GM12878 (cell line): ENCODE measurements at places on chromosomes 12 and 14. TPM values are rescaled to one million over a fixed set of nuclear protein-coding genes. Genes with fewer than 3 reads are reported as not detected.

Gene RAP1B
- total RNA-seq: 105 and 115 TPM in 2 replicates

Gene LGMN
- total RNA-seq: 3.3 and 3.5 TPM in 2 replicates

Gene GOLGA3
- 36.3 and 42.7 TPM in 2 replicates for total RNA-seq

Gene ANKRD33
- total RNA-seq: not detected in 2 replicates

Gene CLEC4D
- total RNA-seq: not detected in 2 replicates

Gene NRXN3
- total RNA-seq: 2.7 and 3.3 TPM in 2 replicates

Gene SRRM4
- total RNA-seq: not detected in 2 replicates

Gene C12orf56
- total RNA-seq: not detected in 2 replicates

Gene PCED1B
- total RNA-seq: 8.5 and 8.8 TPM in 2 replicates

Gene MBD6
- total RNA-seq: 41.5 and 52.7 TPM in 2 replicates

Gene DBX2
- total RNA-seq: not detected in 2 replicates

Gene MTHFD1
- 237 and 261 TPM in 2 replicates for total RNA-seq

Gene FAM186B
- 0.48 and 0.69 TPM in 2 replicates for total RNA-seq

Gene ACVRL1
- 0.29 TPM in 1 of 2 replicates, not detected in the other for total RNA-seq

Gene FGF6
- not detected in 2 replicates for total RNA-seq

Gene TMPRSS12
- not detected in 2 replicates for total RNA-seq

Gene LLPH
- total RNA-seq: 26.5 and 29.3 TPM in 2 replicates

Gene DHRS7
- 58.8 and 60.7 TPM in 2 replicates for total RNA-seq

Gene FOXA1
- total RNA-seq: 0.18 and 0.61 TPM in 2 replicates

Gene FAM90A1
- total RNA-seq: 0.62 and 0.66 TPM in 2 replicates

Gene STAC3
- total RNA-seq: 5.5 and 5.7 TPM in 2 replicates

Gene KRT5
- total RNA-seq: not detected in 2 replicates

Gene RDH12
- total RNA-seq: not detected in 2 replicates

Gene GPR137C
- total RNA-seq: 0.24 and 0.72 TPM in 2 replicates

Gene PZP
- total RNA-seq: not detected in 2 replicates

Gene ADSS1
- total RNA-seq: 0.28 TPM in 1 of 2 replicates, not detected in the other

Gene ALKBH2
- 26.4 and 28.9 TPM in 2 replicates for total RNA-seq

Gene SYCP3
- total RNA-seq: 0.05 and 0.28 TPM in 2 replicates

Gene PTGDR
- not detected in 2 replicates for total RNA-seq

Gene RIMBP2
- total RNA-seq: 0.41 and 0.43 TPM in 2 replicates

Gene TMEM63C
- 0.74 and 1.3 TPM in 2 replicates for total RNA-seq
